ENCODE measurements at places on chromosomes 2 and 18.

- no peak for DNase-seq
Observed at GRCh38 chr2:52220393-52220792, 1188.5 kb upstream of the NRXN1 start.

GRCh38 chr2:20868377-20868776 is 45.5 kb upstream of the LDAH start:
- DNase-seq, result no peak

- no peak for DNase-seq
Observed at GRCh38 chr18:74479486-74480148, 16.5 kb upstream of the CNDP2 start.

DNA sequence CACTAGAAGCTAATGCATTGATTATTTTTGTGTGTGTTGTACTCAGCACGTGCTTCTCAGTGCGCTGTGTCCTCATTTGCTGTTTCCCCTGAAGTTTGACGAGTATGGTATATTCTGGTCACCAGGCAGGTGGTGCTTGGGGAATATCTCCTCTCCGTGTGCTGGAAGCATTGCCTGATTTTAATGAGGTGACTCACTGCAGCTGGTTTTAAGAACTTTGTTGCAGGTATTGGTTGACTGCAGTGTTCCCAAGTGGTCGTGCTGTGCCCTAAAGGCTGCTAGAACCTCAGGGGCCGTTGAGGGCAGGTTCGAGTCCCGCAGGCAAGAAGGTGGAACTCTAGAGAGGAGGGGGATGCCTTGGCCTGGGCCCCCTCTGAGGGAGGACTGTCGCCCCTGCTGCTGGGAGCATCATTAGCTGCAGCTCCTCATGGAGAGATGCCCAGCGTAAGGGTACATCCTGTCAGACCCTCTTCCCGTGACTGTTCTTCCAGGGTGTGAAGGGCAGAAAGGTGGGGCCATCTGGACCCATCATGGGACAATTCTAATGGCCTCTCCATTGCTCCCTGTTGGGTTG is 82.6 kb downstream of the AGAP1 start:
- no peak for DNase-seq

- no peak for DNase-seq
Observed at GRCh38 chr2:194252127-194252526, 1404.9 kb upstream of the SLC39A10 start.

- no peak for DNase-seq
Observed at GRCh38 chr2:217107480-217107879, 247.6 kb upstream of the TNP1 start.

GRCh38 chr2:119383410-119384140 is 16.8 kb downstream of the DBI start:
- no peak for DNase-seq

GRCh38 chr2:239096676-239097427 is 249.0 kb downstream of the TWIST2 start:
- no peak for DNase-seq

DNA sequence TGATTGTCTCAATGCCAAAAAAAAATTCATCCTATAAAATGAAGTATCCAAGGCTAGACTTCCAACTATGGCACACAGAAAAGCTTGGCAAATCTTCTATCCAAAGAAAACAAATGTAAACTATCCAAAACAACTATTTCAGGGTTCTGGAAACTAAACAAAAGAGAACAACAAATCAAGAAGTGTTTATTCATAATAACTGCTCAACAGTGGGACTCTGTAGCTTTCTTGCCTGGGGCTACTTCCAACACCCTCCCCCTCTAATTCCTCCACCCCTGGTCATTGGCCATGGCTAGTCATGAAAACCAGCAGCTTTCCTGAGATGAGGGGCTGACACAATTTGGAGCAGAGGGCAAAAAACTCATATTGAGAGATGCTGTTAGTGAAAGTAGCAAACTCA is 107.0 kb downstream of the EXOC6B start:
- DNase-seq, result no peak

- DNase-seq, result no peak
Observed at GRCh38 chr18:56165601-56166355, 472.6 kb downstream of the TXNL1 start.

DNA sequence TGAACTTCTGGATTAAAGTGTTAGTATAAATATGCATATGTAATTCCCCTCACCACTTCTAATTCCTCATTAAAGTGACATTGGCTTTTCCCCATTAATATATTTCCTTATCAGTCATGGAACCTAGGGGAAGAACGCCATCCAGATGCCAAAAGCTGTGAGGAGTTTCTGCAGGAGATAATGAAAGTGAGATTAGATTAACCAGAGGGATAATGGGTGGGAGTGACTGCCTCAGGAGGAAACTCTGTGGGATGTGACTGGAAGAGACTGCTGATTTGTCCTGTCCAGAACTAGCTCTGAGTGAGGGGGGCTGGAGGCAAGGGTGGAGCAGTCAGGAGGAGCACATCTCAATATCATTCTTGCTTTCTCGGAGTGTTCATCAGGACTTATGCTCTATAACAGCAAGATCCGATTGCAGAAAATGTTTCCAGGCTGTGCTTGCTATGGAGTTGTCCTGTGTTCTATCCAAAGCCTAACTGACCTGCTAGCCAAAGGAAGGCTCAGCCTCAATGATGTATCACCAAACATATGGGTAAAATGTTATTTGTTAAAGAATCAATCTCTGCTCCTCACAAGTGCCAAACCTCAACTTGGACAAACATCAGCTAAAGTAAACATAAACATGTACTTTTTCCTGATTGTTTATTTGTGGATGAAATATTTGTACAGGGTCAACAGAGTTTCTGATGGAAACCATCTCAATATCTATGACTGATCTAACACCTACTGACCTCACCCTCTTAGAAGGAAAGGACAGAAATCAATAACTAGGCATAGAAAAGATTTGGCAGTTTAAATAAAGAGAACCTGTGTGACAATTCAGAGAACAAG is 118.5 kb downstream of the ASXL3 start:
- no peak for DNase-seq

DNA sequence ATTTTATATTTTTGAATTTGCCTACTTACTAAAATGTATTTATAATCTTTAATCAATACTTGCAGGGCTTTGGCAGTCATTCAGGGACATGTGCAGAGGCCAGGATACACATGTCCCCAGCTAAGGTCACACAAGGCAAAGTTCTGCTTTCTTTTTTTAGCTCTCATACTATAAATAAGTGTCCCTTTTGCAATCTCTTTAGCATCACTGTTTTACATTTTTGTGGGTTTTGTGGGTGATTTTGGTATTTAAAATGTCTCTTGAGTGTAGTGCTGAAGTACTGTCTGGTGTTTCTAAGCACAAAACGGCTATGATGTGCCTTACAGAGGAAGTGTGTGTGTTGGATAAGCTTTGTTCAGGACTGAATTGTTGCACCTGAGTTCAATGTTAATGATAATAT is 309.0 kb upstream of the GULP1 start:
- DNase-seq, result no peak

- DNase-seq, result peak; percentile 86
Observed at GRCh38 chr18:813172-814071, 1.4 kb upstream of the YES1 start.

- no peak for DNase-seq
Observed at GRCh38 chr2:32482471-32482870, 125.6 kb downstream of the BIRC6 start.

DNA sequence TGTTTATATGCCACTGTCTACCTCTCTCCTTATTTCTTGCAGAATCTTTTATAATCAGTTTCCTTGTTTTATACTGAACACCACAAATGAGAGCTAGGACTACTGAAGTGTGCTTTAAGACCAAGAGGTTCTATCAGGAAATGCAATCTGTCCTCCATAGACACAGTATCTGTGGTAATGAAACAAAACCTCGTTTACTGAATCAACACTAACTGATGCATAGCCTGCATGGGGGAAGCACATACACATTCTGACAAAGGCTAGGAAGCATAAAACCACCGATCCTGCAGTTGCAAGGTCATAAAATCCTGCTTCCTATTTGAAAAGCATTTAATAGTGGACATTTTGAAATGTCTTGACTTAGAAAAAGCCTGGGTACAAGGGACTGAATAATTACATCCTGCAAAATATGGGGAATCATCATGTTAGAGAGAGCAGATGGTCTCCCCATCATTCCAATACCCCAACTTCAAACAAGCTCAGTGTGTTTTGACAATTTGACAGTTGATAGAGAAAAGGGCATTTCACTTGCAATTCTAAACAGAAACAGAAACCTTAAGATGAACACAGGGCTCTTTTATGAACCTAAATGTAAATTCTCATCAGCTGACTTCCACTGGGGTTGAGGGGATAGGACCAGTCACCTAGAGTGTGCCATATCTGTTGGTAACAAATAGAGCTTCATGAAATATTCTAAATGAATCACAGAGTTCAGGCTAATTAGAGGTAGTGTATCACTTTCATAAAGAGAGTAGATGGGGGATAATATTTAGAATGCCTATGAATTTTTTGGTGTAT is 1845.6 kb upstream of the PIK3C3 start:
- DNase-seq, result no peak

GRCh38 chr18:39380186-39380725 is 1814.7 kb upstream of the CELF4 start:
- DNase-seq, result no peak

GRCh38 chr2:220270481-220271070 is 643.1 kb downstream of the SLC4A3 start:
- DNase-seq, result no peak

DNA sequence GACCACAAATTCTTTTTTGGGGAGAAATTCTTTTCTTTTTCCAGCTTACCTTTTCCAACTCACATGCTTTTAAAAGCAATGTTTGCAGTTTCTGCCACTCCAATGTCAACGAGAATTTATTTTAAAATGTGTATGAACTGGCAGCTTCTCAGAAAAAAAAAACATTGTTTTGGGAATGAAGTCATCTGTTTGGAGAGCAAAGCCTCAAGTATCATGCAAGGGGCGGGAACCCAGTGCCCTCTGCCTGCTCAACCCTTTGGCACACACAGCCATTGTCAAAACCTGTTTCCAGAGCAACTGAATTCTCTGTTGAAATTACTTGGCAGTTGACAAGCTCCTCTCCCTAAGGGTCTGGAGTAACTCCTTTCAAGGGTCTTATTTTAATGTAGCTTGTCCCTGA is 128.5 kb downstream of the QPCT start:
- DNase-seq, result no peak

DNA sequence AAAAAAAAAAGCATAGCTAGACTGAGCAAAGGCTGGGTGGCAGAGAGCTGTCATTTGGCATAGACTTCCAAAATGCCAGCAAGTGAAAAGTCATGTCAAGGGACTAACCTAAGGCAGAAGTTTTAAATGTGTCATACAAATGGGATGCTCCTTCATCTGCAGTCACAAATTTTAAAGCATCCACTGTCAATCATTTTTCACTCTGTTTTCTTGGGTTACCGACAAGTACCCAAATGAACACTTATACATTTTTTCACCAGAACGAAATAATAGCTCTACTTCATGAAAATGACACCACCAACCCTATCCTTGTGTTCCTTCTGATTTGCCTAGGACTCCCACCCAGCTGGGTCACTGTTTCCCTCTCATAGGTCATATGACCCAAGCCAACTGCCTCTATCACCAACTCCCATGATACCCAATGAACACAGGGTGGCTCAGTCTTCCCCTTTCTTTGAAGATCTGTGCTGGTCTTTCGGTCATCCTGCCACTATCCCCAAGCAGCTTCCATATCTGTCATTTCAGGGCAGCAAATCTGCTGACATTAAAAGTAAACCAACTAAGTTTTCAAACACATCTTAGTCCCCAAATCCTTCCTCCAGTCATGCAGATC is 21.5 kb downstream of the KLF7 start:
- DNase-seq, result no peak

- no peak for DNase-seq
Observed at GRCh38 chr18:13366541-13366940, 148.0 kb downstream of the LDLRAD4 start.

GRCh38 chr18:30177056-30177455 is 865.5 kb downstream of the DSC3 start:
- DNase-seq, result no peak

GRCh38 chr2:102251042-102251848 is 60.1 kb upstream of the IL1RL1 start:
- DNase-seq, result no peak

DNA sequence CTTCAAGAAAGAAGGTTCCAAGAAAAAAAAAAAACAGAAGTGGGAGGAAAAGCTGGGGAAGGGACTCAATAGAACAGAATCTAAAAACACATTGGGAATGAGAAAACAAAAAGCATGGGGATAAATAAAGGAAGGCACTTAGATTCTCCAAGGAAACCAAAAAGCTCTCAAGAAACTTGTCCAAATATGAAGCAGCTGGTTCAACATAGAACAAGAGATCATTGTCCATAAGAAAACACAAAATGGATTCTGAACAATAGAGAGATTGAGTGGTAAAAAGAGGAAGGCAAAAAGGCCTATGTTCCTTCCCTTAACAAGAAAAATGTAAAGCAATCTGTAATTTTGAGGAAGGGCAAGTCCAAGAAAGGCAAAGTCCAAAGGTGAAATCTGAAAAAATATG is 32.9 kb upstream of the ALK start:
- DNase-seq, result no peak

- no peak for DNase-seq
Observed at GRCh38 chr2:150985741-150986140, 275.9 kb downstream of the RBM43 start.
